Midbrain (tissue), 1 donor: ENCODE measurements at places on chromosomes 7 and 10.

DNA sequence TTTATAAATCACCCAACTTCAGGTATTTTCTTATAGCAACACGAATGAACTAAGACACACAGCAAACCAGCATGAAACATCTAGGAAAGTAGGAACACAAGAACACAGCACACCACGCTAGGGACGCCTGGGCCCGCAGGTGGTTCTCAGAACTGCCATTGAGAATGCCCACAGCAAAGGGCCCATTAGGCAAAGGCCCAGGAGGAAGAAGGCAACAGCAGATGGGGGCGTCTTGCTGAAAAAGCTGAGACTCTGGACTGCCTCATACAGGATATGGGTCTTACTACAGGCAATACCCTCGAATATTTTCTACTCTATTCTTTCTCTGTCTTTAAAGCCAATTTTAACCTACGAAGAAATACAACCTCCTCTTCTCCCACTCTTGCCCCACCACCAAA lies 77.3 kb downstream of the PARD3 start:
- no peak for DNase-seq

DNA sequence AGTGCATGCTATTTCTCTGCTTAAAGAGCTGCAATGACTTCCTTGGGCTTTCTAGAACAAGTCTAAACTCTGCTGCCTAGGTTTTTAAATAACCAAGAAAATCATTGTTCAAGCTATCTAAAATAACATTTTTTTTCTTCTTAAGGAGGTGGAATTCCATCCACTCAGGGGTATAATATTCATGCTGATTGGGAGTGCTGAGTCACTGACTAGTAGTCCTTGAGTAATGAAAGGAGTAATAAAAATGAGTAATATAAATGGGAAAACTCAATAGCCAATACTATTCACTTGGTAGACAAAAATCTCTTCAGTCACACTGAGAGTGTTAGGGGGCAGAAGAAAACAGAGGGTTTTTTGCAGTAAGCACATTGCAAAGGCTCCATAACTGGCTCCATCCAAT lies 72.0 kb downstream of the GFRA1 start:
- no peak for DNase-seq

- peak; percentile 90 for DNase-seq
These were observed at the start of gene POLR3A for GRCh38 chr10:78029269-78030226. Gene POLR3A, minus strand, starts transcription at chr10:78029515. Its CDS starts 108 bp downstream, at chr10:78029407.

- DNase-seq = no peak
These were observed 95.7 kb downstream of the GNAI1 start for GRCh38 chr7:80230327-80230726.

DNA sequence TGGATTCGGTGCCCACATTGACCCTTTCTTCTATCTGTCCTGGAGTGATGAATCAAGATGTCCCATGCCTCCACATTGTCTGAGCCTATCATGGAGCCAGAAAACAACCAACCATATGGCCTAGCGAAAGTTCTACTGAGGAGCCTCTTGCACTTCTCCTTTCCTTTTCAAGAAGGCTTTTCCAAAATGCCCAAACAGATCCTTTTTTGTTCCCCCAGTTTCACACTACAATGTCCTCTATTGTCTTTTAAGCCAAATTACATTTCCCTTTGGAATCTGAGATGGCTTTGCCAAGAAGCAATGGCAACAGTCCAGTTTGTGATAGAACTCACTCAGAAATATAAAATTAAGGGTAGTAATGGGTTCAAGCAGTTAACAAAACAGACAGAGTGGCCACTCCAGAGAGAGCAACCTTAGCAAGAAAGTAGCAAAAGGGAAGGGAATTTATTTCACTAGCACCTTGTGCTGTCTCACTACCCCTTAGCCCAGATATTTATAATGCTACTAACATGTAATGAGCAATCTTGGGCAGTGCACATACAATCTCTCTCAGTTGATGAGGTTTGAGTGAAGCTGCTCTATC lies 194.6 kb upstream of the PDE1C start:
- DNase-seq = no peak

- DNase-seq = no peak
These were observed 60.8 kb upstream of the NAMPT start for GRCh38 chr7:106345421-106346166.

DNA sequence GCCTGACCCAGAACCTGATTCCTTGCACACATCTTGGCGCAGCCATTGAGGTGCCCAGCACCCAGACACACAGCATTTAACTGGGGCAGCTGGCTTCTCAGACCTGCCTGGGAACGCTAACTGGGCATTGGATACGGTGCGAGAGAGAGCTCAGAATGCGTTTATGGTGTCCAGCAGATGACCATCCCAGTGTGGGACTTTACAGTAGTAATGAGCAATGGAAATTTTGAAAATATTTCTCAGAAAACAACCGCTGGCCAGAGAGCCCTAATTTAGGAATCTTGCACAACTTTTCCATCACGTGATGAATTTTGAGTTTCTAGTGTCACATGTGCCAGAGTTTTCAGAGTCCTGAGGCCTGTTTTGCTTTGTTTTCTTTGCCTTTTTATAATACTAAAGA lies 78.2 kb upstream of the SEC61G start:
- DNase-seq = no peak

- DNase-seq = no peak
These were observed 1.1 kb downstream of the GPRIN2 start for GRCh38 chr10:46555366-46555712.

DNA sequence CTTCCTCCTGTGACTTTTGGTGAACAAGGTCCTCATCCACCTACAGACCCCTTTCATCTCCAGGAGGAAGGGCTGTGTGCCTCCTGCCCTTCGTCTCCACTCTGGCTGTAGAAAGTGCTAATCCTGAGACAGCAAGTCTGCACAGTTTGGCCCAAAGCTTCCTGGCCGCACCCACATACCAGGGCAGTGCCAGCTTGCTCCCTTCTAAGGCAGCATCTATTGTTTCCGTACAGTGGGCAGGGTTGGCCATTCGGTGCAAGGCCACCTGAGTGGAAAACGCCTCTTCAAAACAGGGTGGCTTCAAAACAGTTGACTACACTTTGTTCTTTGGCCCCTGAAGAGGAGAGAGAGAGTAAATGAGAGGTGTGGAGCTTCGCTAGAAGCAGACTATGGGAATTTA lies 134.1 kb upstream of the KLF14 start:
- no peak for DNase-seq

GRCh38 chr7:85508642-85509410 lies 322.0 kb upstream of the SEMA3D start:
- DNase-seq = no peak

DNA sequence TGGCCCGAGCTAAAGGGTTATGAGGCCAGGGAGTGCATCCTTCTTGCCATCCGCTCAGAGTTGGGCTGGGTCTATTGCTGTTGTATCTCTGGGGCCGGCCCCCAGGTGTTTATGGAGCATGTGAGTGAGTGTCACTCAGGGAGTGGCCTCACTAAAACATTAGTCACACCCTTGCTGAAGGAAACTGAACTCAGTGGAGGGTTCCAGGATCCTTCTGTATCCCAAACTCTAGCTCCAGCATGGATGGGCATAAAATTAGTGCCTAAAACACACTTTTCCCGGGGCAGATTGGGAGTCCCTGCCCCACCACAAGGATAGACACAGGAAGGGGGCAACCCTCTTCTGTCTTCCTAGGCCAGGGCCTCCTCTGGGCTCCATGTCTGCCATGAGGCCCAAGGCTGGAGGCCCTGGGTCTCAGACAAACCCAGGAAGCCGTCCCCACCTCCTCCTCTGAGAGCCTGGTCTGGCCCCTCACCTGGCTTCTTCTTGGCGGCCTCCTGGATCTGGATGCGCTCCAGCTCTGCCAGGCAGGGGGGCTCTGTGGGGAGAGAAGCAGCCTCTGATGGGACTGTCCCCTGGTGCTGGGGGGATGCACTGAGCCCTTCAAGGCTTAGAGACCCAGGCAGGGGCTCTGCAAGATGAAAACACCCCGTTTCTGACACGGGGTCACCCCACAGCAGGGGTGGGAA lies 24.5 kb downstream of the SPOCK2 start:
- no peak for DNase-seq

GRCh38 chr10:35378541-35379210 lies 42.4 kb downstream of the CCNY start:
- no peak for DNase-seq

- DNase-seq = no peak
These were observed 6.4 kb downstream of the DRGX start for GRCh38 chr10:49389361-49389933.

GRCh38 chr7:50661345-50662040 lies 96.3 kb upstream of the DDC start:
- no peak for DNase-seq

GRCh38 chr7:106313456-106313901 lies 28.7 kb upstream of the NAMPT start:
- DNase-seq = no peak

GRCh38 chr7:43198599-43199090 lies 86.2 kb downstream of the HECW1 start:
- DNase-seq = no peak

- DNase-seq = no peak
These were observed 493.2 kb upstream of the KLF6 start for GRCh38 chr10:4278186-4278585.

GRCh38 chr7:116259871-116260440 lies 49.6 kb downstream of the TES start:
- DNase-seq = no peak

DNA sequence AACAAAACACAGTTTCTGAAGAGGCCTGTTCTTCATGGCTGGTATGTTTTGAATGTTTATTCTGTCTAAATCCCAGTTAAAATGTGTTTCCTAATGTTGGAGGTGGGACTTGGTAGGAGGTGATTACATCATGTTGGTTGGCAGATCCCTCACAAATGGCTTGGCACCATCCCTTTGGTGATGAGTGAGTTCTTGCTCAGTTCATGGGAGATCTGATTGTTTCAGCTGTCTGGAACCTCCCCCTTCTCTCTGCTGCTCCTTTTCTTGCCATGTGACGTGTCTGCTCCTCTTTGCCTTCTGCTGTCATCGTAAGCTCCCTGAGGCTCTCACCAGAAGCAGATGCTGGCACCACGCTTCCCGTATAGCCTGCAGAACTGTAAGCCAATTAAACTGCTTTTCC lies 383.6 kb upstream of the TPK1 start:
- DNase-seq = no peak

DNA sequence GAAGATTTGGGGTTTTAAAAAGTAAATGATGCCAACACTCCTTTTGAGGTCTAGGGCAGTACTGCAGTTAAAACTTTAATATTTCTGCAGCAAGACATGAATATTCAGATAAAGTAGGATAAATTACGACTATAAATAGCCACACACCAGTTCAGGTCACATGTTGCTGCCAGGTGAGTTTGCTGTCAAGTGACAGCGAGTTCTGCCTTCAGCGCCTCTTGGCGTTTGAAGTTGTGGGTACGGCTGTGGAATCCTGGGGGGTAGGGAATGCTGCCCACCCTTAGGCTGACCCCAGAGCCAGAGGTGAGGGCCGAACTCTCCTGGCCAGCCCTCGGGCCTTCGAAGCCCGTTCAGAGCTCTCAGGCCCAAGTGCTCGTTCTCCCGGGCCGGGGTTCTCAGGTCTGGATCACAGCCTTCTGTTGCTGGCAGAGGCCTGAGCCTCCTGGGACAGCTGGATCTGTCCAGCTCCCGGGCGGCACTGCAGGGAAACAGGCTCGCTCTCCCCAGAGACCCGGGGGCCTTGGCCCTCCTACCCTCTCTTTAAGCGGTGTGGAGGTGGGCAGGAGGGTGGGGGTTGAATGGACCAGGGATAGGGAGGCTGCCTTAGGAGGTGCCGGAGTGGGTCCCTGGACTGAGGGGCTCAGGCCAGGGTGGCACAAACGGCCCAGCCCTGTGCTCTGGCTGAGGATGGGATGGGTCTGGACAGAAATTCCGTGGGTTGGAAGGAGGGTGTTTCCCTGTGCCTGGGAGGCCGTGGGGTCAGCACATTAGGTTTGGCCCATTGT lies 5.4 kb downstream of the BRI3 start:
- DNase-seq = no peak

GRCh38 chr10:33010132-33011037 lies 52.4 kb upstream of the ITGB1 start:
- DNase-seq = no peak

- no peak for DNase-seq
These were observed 185.1 kb downstream of the ATRNL1 start for GRCh38 chr10:115278294-115278693.

- no peak for DNase-seq
These were observed 23.7 kb downstream of the PDZD8 start for GRCh38 chr10:117351558-117351957.

DNA sequence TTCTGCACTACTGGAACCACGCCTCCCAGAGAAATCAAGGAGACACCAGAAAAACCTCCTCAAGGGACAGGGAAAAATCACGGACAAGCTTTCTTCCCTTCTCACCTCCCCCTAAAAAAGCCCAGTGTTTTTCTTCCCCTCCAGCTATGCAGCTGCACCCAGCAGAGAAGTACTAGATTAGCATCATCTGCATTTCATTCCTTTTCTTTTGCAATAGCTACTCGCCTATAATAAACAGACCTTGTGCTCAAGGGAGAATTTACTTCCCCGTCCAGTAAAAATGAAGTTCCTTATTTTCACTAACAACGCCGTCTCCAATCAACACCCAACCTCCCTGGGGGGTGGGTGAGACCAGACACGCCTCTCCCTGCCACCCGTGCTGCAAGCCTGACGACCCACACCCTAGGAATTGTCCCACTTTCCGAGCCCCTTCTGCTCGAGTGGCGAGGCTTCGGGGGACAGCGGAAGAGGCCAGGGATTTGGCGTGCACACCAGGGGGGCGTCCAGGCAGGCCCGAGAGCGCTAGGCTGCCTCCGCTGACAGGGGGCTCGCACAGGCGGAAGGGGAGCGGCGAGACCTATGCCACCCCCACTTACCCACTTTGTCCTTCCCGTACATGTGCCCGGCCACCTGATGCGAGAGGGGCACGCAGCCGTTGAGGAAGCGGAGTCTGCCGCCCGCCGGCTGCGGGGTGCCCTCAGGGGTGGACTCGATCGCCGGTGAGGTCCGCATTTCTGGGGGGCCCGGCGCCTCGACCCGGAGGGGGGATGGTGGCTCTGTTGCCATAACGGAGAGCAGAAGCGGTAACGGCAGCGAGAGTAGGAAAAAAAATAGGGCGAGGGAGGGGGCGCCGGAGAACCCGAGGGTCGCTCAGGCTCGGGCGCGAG lies 625 bp downstream of the IPMK start:
- DNase-seq = peak; percentile 41

DNA sequence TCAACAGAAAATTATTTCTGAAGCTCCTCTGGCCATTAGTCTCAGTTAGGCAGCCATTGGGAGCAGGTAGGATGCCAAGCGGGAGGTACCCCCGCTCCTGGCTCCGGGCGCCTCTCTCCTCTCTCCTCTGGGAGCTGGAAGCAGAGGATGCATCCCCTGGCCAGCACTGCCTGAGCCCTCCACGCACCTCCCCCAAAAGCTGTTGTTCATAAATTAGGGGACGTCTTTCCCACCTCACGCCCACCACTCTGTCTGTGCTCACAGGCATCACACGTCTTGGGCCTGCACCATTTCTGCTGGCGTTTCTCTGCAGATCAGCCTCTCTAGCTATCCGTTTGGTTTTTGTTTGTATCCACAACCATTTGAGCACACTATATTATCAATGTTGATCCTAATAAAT lies 609.0 kb upstream of the FOXK1 start:
- DNase-seq = no peak

DNA sequence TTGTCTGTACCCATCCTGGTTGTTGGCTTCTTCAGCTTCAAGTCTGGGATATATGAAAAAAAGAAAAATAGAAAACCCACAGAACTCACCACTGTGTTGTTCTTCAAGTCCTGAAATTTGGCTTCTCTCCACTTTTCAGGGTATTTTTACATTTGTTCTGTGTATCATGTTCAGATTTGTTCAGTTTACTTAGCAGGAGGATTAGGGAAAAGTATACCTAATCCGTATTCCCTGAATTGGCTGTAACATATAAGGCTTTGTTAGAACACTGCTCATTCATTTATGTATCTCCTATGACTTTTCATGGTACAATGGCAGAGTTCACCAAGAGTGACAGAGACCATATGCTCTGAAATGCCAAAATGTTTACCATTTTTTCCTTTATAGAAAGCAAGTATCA lies 146.9 kb downstream of the PTN start:
- no peak for DNase-seq
